Activated CD4-positive, alpha-beta T cell treated with anti-CD3 and anti-CD28 coated beads for 36 hours (primary cell): ENCODE measurements at places on chromosomes 1 and 21. TPM values are rescaled to one million over a fixed set of nuclear protein-coding genes. Genes with fewer than 3 reads are reported as not detected.

DNA sequence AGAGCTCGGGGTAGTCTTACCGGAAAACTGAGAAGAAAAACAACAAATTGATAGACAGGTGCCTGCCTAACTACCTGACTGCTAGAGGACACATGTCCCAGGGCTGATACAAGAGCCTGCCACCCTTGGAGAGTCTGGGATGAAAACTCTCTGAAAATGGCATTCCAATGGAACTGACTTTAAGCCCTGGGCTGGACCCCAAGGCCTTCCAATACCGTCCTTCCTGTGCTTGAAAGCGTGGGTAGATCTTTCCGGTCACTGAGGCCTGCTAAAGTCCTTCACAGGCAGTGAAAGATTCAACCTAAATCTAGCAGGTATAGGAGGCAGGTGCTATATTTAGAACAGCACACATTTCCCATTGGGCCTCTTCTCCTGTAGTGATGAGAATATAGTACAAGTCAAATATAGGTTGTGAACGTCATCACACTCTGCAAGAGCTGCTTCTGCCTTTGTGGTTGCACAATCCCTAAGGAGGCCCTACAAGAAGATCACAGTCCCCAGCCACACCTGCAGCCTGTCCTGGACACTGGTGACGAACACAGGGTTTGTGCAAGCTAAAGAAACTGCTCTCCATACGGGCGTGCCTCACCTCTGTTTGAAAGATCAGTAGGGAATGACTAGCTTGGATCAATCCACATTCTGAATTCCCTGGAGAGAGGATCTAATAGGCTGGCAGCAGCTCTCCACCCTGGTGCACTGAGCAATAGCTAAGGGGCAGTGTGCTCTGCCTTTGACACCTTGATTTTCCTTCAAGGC is 876 bp upstream of the CHML start:
- peak; percentile 9 for DNase-seq

DNA sequence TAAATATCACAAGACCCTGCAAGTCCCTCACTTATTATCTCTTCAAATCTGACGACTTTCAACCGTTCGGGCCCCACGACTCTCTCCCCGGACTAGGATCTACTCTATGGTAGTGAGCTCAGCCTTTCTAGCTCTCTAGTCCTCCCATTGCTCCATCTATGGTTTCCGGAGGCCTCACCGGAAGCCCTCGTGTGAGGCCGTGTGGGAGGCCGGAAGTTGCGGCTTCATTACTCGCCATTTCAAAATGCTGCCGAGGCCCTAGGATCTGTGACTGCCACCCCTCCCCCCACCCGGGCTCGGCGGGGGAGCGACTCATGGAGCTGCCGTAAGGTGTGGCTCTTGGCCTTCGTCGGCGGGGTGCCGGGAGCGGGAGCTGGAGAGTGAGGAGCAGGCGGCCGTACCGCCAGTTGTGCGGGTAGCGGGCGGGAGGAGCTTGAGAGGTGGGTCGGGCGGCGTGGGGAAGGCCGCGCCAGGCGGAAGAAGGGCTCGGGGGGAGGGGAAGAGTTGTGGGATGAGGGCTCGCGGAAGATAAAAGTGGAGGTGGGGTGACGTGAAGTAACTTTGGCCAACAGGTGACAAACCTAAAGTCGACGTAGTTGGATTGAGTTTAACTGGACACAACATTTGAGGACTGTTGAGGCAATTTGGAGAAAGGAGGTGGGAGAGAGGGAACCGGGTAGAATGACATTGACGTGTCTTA is at the start of gene MDM4:
TSS of gene MDM4 (plus strand) at position 227 of the 700 bp plus-strand sequence. CDS start 9,113 bp downstream, outside the sequence.
- DNase-seq, result peak; percentile 98

DNA sequence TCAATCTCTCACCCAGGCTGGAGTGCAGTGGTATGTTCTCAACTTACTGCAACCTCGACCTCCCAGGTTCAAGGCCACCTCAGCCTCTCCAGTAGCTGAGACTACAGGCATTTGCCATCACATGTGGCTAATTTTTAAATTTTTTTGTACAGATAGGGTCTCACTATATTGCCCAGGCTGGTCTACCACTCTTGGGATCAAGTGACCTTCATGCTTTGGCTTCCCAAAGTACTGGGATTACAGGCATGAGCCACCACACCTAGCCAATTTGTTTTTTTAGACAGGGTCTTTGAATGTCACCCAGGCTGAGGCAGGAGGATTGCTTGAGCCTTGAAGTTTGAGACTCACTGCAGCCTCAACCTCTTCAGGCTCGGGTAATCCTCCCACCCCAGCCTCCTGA is 10.2 kb upstream of the USP48 start:
- no peak for DNase-seq

DNA sequence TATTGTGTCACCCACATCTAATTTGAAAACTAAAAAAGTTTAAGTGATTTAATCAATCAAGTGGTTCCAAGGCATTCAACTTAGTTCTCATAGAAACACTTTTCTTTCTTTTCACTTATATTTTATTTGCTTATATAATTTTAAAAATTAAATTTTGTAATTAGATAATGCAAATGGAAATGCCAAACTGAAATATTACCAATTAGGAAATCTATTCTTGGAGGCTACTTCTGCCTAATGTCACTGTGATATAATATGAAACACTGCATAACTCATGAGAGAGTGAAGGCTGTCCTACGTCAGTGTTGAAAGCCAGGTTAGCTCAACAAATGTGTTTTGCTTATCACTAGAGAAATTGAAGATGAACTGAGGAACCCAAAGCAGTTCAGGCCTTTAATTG is 18.3 kb upstream of the SHCBP1L start:
- no peak for DNase-seq

DNA sequence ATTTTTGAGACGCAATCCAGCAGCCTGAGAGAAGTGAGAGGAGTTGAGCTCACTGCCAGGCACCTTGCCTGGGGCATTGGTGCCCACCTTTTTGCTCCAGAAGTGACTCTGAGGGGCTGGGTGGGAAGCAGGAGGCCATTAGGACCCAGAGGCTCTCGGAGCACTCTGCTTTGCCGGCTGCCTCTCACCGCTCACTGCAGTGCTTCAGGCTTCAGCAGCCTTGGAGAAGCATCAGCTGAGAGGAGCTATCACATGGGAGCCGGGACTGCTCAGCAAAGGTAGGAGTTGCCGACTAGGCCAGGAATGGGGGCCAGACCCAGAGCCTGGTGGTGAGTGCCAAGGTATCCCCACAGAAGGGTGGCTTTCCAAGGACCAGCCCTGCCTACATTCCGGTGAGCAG is at the start of gene GPR61:
TSS of gene GPR61 (plus strand) at position 197 of the 400 bp plus-strand sequence. CDS start 3,151 bp downstream, outside the sequence.
- DNase-seq, result no peak

GRCh38 chr1:8889925-8890785 is 11.7 kb upstream of the ENO1 start:
- no peak for DNase-seq

- DNase-seq, result peak; percentile 17
These were observed at the start of gene CELF3 for GRCh38 chr1:151716771-151717631. CELF3 (minus strand) TSS chr1:151716803; CDS start chr1:151716020, 783 bp downstream.

DNA sequence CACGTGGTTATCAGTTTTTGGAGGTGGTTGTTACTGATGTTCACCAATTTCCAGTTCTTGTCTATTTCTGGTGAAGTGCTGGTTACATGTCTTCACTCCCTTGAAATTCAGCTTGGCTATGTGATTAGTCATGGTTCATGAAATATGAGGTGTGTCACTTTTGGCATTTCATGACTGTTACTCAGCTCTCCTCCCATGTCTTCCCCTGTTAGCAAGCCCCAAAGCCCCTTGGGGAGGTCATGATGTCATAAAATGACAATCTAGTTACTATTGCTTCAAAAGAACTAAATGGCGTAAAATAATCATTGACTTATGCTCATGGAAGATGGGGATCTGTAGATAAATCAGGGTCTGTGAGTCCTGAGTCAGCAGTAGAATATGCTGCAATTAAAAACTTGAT is 425.1 kb downstream of the SETD4 start:
- DNase-seq, result no peak

DNA sequence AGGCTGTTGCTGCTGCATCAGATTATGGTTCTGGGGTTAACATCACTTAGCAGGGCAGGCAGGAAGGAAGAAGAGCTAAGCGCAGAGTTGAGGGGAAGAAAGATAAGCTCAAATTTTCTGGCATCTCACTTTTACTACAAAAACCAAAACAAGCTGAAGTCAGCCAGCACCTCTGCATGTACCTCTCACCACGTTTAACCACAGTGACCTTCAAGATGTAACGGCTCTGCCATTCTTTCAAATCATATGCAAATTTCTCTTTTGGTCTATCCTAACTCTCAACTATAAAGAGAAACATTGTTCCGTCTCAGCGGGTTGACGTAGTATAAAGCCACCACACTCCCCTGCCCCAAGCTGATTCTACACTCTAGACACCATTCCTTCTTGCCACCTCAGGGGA is 154.4 kb downstream of the OMA1 start:
- DNase-seq, result peak; percentile 16

- no peak for DNase-seq
These were observed 47.6 kb upstream of the SAMD13 start for GRCh38 chr1:84253891-84254290.

The CHODL gene
- not detected for total RNA-seq

The RUNX1 gene
- 58.8 TPM for total RNA-seq

The SDHB gene
- total RNA-seq, result 132 TPM

The RIPK4 gene
- 0.56 TPM for total RNA-seq
